Pancreas (tissue), 10 donors: ENCODE measurements at places on chromosomes 4 and X. TPM values are rescaled to one million over a fixed set of nuclear protein-coding genes. Genes with fewer than 3 reads are reported as not detected.

- DNase-seq = no peak
- H3K36me3 ChIP-seq = no peaks in the 10 kb centered on the region
- no peaks in the 10 kb centered on the region for H3K4me1 ChIP-seq
- H3K27me3 ChIP-seq = no peaks in the 10 kb centered on the region
- no peak overlapping the region for H3K4me3 ChIP-seq
Measured at GRCh38 chrX:20517565-20517964, 250.9 kb upstream of the RPS6KA3 start.

DNA sequence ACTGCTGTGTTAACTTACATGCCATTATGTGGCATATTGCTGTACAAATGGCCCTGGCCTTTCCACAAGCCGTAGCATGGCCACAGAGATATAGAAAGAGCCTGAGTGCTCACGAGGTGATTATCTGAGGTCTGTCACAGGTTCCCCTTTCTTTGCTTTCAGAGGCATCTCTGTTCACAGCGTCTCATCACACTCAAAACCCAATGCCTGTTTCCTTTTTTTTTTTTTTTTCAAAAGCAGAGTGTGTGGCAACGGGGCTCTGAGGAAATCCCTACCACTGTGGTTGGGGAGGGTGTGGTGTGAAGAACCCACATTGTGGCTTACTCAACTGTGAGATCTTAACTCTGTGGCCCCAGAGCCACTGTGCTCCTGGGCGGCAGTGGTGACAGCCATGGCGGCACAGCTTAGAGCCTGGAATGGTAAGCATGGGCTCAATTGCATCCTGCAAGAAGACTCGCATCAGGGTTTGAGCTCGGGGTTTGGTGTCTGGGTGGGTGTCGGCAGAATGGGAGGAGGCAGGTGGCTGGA lies 30.8 kb downstream of the RTL5 start:
- H3K27ac ChIP-seq = no peak overlapping the region
- H3K4me3 ChIP-seq = no peak overlapping the region
- H3K36me3 ChIP-seq = no peaks in the 10 kb centered on the region
- H3K4me1 ChIP-seq = no peaks in the 10 kb centered on the region

- DNase-seq = no peak
- no peaks in the 10 kb centered on the region for H3K4me1 ChIP-seq
- H3K27me3 ChIP-seq = no peaks in the 10 kb centered on the region
- H3K4me3 ChIP-seq = no peak overlapping the region
- no peaks in the 10 kb centered on the region for H3K36me3 ChIP-seq
Measured at GRCh38 chr4:36348403-36348938, 67.1 kb downstream of the DTHD1 start.

GRCh38 chr4:148747721-148748268 lies 305.6 kb upstream of the NR3C2 start:
- DNase-seq = no peak
- peaks cover 6% of the 10 kb centered on the region for H3K4me1 ChIP-seq
- no peak overlapping the region for H3K4me3 ChIP-seq
- H3K36me3 ChIP-seq = no peaks in the 10 kb centered on the region
- no peak overlapping the region for H3K27ac ChIP-seq

GRCh38 chr4:152255437-152255836 lies 280.5 kb downstream of the FBXW7 start:
- H3K4me3 ChIP-seq = no peak overlapping the region
- DNase-seq = no peak
- no peaks in the 10 kb centered on the region for H3K27me3 ChIP-seq
- H3K4me1 ChIP-seq = no peaks in the 10 kb centered on the region
- no peaks in the 10 kb centered on the region for H3K36me3 ChIP-seq

DNA sequence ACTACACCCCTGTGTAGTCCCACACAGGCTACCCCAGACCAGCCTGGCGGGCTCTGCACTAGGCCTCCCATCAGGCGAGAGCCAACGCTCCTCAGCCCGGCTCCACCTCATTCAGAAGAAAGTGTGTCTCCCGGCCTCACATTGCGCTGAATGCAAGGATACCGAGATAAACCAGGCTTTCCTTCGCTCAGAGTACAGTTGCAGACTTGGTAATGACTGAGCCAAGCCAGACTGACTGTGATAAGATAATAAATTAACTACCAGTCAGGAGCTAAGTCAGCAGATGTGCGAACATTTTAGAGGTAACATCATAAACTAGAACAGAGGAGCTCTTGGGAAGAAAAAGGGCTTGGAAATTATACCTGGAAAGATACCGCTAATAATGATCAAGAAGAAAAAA lies 397.6 kb downstream of the TRIML1 start:
- H3K27me3 ChIP-seq = no peaks in the 10 kb centered on the region
- no peak for DNase-seq
- no peak overlapping the region for H3K4me3 ChIP-seq
- no peak overlapping the region for H3K27ac ChIP-seq
- peaks cover 4% of the 10 kb centered on the region for H3K4me1 ChIP-seq

DNA sequence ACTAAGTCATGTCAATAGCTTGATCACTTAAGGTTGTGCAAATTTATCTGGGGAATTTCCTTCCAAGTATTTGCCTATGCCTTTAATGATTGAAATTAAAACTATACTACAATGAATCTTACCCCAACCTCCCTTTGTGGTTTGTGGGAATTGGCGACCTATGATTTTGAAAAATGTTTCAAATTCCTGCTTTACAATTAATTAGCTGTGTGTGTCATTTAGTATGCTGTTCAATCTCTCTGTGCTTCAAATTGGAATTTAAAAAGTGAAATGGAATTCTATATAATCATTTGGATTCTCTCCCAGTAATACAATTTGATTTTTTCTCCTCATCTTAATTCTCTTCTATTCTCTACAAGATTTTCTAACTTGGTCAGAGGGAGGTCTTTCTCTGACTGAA lies 2319.5 kb downstream of the ARAP2 start:
- H3K27me3 ChIP-seq = no peaks in the 10 kb centered on the region
- no peaks in the 10 kb centered on the region for H3K4me1 ChIP-seq
- no peaks in the 10 kb centered on the region for H3K36me3 ChIP-seq
- no peak overlapping the region for H3K27ac ChIP-seq
- no peak overlapping the region for H3K4me3 ChIP-seq

DNA sequence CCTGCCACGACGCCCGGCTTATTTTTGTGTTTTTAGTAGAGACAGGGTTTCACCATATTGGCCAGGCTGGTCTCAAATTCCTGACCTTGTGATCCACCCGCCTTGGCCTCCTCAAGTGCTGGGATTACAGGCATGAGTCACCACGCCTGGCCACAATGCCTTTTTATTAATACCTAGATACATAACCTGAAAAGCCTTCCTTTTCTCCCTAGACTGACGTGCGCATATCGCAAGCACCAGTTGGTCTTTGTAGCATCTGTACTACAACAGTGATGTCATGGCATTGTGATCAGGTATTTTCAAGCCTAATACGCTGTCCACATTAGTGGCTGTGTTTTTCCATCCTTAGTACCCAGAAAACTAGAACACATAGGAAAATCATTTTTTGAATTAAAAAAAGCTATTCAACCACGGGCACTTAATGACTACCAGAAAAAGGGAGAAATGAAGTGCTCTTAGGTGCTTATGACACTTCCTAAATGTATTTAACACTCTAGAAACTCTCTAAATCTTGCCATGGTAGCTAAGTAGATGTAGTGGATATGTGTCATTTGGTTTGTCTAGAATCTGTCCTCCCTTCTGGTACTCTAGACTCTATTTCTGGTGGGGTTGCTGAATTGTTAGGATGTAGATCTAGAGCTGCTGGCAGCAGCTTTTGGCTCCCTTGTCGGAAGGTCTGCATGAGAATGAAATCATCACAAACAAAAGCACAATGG lies 707.8 kb downstream of the STIM2 start:
- no peaks in the 10 kb centered on the region for H3K27me3 ChIP-seq
- no peaks in the 10 kb centered on the region for H3K4me1 ChIP-seq
- DNase-seq = no peak
- H3K27ac ChIP-seq = no peak overlapping the region

DNA sequence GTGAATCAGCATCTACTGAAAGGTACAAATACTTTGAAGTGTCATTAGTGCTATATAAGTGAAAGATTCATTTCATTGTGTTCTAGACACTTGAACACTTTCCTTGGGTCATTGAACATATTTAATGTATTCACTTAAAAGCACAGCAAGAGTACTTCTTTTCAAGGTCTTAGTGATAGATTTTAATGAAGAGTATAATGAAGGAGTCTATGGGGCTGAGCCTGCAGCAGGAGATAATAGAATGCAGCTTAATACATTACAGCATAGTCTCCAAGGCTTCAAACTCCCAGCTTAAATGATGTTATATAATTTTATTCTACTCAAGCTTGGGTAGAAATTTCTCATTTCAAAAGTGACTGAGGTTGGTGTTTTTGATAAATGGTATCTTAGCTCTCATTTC lies 66.1 kb upstream of the VEGFC start:
- DNase-seq = no peak
- H3K4me3 ChIP-seq = no peak overlapping the region
- H3K27me3 ChIP-seq = no peaks in the 10 kb centered on the region
- H3K36me3 ChIP-seq = no peaks in the 10 kb centered on the region
- no peaks in the 10 kb centered on the region for H3K4me1 ChIP-seq

- H3K4me3 ChIP-seq = no peak overlapping the region
- DNase-seq = no peak
- no peaks in the 10 kb centered on the region for H3K27me3 ChIP-seq
- H3K4me1 ChIP-seq = no peaks in the 10 kb centered on the region
- H3K36me3 ChIP-seq = no peaks in the 10 kb centered on the region
Measured at GRCh38 chr4:13821522-13821921, 194.0 kb upstream of the BOD1L1 start.

DNA sequence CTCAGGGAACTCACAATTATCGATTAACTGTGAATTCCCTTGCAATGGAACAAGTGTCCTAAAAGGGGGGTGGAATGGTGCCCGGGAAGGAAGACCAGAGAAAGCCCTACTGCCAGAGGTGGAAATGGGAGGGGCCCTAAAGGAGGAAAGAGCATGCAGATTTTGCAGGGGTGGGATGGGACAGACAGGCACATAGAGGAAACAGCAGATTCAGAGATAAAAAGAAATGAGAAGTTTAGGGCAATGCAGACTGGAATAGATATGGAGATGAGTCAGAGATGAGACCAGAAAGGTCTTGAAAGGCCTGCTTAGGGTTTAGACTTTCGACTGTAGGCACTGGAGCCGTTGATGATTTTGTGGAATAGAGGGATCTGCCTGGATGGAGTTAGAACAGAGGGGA lies 57.4 kb upstream of the PITX2 start:
- H3K4me3 ChIP-seq = no peak overlapping the region
- no peak overlapping the region for H3K27ac ChIP-seq
- no peaks in the 10 kb centered on the region for H3K27me3 ChIP-seq

- H3K27ac ChIP-seq = no peak overlapping the region
- no peaks in the 10 kb centered on the region for H3K4me1 ChIP-seq
- no peaks in the 10 kb centered on the region for H3K27me3 ChIP-seq
- no peak overlapping the region for H3K4me3 ChIP-seq
Measured at GRCh38 chr4:152197211-152197610, 338.7 kb downstream of the FBXW7 start.

- no peak overlapping the region for H3K4me3 ChIP-seq
- H3K27ac ChIP-seq = no peak overlapping the region
- H3K36me3 ChIP-seq = no peaks in the 10 kb centered on the region
- no peaks in the 10 kb centered on the region for H3K27me3 ChIP-seq
- DNase-seq = no peak
Measured at GRCh38 chr4:56859841-56860240, 38.3 kb upstream of the SPINK2 start.

- no peak for DNase-seq
- H3K36me3 ChIP-seq = no peaks in the 10 kb centered on the region
- no peaks in the 10 kb centered on the region for H3K27me3 ChIP-seq
Measured at GRCh38 chrX:121876305-121876704, 828.9 kb downstream of the GLUD2 start.

GRCh38 chr4:121177246-121178137 lies 13.4 kb upstream of the TNIP3 start:
- H3K4me1 ChIP-seq = no peaks in the 10 kb centered on the region
- no peaks in the 10 kb centered on the region for H3K36me3 ChIP-seq
- no peaks in the 10 kb centered on the region for H3K27me3 ChIP-seq
- DNase-seq = no peak

DNA sequence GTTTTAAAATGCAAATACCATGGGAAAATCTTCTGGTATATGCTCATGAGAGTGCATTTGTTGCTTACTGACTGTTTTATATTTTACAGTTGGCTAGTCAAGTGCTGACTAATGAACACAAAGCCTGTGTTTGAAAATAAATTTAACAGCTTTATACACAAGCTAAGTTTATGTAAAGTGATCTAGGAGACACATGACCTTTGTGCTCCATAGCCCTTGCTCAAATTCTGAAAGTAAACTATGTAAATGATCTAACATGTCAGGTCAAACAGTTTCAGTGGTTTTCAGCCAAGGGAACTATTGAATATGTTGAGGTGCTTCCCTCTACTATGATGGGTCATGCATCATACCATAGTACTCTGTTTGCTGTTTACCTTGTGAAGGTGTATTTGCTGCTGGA lies 36.7 kb downstream of the DIAPH2 start:
- H3K27me3 ChIP-seq = no peaks in the 10 kb centered on the region
- DNase-seq = no peak
- no peaks in the 10 kb centered on the region for H3K4me1 ChIP-seq
- no peak overlapping the region for H3K4me3 ChIP-seq
- no peaks in the 10 kb centered on the region for H3K36me3 ChIP-seq

DNA sequence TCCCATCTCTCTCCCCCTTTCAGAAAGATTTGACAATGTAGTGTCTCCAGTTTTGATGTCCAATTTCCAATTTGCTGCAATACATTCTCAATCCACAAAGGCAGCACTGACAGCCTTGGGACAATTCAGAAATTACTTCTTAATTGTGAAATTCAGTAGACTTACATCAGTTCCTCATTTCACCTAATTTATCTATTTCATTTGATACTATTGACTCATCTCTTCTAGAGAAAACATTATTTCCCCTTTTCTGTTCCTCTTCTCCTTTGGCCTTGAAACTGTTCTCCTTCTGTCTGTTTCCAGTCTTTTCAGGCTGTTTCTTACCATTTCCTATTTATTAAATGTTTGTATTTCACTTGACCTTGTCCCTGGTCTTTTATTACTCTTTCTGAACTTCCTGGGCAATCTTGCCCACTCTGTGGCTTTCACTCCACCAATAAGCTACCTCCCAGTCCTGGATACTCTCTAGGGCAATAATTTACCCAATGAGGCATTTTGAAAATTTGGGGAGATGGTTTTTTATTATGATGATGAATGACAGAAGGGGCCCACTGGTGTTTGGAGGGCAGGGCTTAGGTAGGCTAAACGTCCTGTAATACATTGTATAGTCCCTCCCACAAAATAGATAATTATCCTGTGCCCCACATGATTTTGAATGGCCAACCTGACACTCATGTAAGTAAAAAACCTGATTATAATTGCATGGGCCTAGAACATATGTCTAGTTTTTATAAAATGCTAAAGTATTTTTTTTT lies 498.0 kb upstream of the BOD1L1 start:
- H3K36me3 ChIP-seq = no peaks in the 10 kb centered on the region
- no peak overlapping the region for H3K27ac ChIP-seq
- no peaks in the 10 kb centered on the region for H3K27me3 ChIP-seq
- no peak for DNase-seq
- no peaks in the 10 kb centered on the region for H3K4me1 ChIP-seq
- no peak overlapping the region for H3K4me3 ChIP-seq

NAP1L2 gene
- 1.5 TPM for total RNA-seq

ATRX gene
- total RNA-seq = 57.2 TPM

ADGRL3 gene
- 0.43 TPM for total RNA-seq

PRDM8 gene
- total RNA-seq = 1.00 TPM

DOK7 gene
- total RNA-seq = 2.5 TPM

ZFP92 gene
- 0.47 TPM for total RNA-seq

AADAT gene
- 2.8 TPM for total RNA-seq

NOA1 gene
- 12.6 TPM for total RNA-seq

VEGFC gene
- total RNA-seq = 1.2 TPM

F8A3 gene
- 6.6 TPM for total RNA-seq

GLRA3 gene
- 0.49 TPM for total RNA-seq
